ENCODE measurements at places on chromosomes 3 and 15.

- no peak for DNase-seq
Measured at GRCh38 chr3:61839256-61839655, 277.9 kb downstream of the PTPRG start.

DNA sequence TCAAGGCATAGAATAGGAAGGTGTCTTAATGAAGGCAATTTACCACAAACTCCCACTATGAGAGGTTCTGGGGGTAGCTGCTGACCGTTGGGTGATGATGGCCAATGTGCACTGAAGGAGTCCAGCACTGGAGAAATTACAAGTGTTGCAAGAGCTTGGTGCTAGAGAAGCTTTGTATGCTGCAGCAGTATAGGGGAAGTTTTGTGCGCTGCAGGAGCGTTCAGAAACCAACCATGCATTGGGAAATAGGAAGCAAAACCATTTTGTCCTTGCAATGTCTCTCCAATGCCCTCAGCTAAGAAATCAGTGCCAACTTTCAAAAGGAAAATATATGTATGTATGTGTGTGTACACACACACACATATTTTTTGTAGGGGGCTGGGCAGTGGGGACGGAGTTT, 441.6 kb upstream of the NAALADL2 start:
- no peak for DNase-seq

DNA sequence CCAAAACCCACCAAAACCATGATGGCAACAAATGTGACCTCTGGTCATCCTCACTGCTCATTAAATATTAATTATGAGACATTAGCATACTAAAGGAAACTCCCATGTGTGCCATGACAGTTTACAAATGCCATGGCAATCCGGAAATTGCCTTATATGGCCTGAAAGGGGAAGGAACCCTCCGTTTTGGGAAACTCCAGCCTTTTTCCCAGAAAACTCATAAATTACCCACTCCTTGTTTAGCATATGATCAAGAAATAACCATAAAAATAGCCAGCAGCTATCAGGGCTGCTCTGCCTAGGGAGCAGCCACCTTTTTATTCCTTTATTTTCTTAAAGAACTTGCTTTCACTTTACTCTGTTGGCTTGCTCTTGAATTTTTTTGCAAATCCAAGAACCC, 992.7 kb downstream of the NTRK3 start:
- DNase-seq, result no peak

DNA sequence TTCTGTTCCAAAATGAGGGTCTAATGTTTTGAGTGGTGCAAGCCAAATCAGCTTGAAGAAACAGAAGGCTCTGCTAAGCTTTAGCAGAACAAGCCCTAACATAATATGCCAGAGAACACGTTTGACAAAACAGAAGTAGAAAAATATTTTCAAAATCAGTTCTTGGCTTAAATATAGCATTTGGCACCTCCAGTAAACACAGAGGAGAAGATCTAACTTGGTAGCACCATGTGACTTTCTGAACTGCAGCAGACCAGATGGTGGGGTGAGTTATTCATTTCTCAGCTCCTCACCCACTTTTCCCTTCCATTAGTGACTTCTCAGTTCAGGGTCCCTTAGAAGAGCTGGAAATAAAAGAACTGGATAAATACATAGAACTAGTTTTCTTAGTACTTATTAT, 395.8 kb downstream of the MAGI1 start:
- DNase-seq, result no peak

GRCh38 chr15:41407341-41407740, 5.0 kb upstream of the NDUFAF1 start:
- DNase-seq, result no peak

- no peak for DNase-seq
Measured at GRCh38 chr3:167163580-167163979, 216.5 kb downstream of the ZBBX start.

GRCh38 chr3:19662486-19662885, 271.5 kb downstream of the EFHB start:
- no peak for DNase-seq

GRCh38 chr3:124132813-124133212, 140.9 kb upstream of the ROPN1 start:
- DNase-seq, result no peak

GRCh38 chr15:61198722-61199121, 30.4 kb downstream of the RORA start:
- no peak for DNase-seq

DNA sequence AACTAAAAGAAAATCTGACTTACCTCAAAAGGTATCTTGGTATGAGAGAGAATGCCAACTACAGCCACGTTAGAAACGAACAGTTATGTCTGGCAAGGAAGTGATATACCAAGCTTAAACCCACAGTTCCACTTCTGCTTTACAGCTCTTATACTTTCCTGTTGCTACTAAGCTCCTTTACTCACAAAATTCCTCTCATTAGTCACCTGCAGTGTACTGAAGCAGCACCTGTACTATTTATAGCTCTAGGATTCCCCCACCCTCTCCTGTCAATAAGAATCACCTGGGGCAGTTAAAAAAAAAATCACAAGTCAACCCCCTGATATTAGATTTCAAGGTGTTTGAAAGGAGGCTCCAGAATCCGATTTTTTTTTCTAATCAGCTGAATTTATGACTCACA, 2.9 kb upstream of the TMEM266 start:
- no peak for DNase-seq

DNA sequence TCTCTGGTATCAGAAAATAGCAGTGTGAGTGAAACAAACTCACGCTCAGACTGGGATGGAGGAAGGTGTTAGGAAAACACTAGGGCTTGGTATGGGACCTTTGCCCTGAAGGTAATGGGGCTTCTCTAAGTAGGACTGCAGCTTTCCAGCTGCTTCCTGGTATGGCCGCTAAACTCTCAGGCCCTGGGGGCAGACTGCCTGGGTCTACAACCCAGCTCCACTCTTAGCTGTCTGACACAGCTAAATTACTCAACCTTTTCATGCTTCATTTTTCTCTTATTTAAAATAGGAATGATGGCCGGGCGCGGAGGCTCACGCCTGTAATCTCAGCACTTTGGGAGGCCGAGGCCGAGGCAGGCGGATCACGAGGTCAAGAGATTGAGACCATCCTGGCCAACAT, 5.2 kb upstream of the YEATS2 start:
- no peak for DNase-seq

DNA sequence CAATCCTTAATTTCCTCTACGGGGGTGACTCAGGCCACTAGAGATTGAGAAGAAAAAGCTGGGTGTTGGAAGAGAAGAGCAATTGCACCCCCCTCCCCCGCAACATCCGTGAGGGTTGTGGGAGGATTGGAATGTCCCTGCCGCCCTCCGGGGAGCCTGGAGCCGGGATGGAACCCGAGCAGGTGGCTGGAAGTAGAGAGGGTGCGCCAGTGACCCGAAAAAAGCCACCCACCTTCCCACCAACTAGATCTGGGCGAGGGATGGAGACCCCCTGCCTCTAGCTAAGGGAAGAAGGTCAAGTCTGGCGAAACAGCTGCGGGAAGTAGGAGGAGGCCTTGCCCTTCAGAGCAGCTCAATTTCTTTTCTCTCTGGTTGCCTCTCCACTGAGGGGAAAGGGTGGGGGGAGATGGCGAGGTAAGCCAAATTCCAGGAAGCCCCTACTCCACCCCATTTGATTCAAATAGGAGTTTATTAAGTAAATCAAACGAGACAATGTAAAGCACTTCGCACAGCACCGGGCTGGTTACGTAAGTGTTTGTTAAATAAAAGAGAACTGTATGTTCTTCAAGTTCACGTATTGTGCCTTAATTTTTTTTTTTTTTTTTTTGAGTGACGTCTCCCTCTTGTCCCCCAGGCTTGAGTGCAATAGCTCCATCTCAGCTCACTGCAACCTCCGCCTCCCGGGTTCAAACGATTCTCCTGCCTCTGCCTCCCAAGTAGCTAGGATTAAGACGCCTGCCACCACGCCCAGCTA, 1.1 kb upstream of the WWTR1 start:
- DNase-seq, result no peak

DNA sequence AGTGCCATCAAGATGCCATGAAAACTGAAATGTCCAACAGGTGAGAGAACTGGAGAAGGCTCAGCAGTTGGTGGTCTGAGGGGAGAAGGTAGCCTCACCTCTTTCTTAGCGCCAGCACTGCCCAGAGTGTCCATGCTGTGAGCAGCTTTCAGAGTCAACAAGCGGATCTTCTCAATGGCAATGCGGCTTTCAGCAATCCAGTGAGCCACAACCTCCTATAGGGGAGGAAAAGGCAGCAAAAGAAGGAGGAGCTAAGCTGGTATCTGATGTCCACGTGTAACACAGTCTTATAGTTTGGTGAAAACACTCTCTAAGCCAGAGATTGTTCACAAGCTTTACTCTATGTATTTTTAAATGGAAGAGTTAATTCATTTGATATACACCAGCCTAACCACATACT, 36.1 kb upstream of the ACKR4 start:
- no peak for DNase-seq

GRCh38 chr3:57822686-57823085, 66.6 kb downstream of the SLMAP start:
- DNase-seq, result no peak

- no peak for DNase-seq
Measured at GRCh38 chr15:67085237-67085817, 19.9 kb downstream of the SMAD3 start.

GRCh38 chr3:46370839-46371518, at the start of gene CCR5:
CCR5 (plus strand) TSS chr3:46370946; CDS start chr3:46372903, 1,957 bp downstream.
- no peak for DNase-seq

DNA sequence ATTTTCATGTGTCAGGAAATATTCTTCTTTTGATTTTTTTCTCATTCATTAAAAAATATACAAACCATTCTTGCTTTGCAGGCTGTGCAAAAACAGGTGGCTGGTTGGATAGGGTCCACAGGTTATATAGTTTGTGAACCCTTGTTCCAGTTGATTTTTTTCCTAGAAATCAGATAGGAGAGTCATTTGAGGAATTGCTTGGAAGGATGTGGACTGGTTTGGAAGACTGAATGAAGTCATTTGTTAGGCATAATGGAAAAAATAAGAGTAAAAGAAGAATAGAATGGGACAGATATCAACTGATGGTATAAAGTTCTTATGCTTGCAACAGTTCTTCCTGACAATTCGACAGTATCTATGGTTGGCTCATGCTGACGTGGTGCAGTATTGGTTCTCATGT, 189.4 kb downstream of the PTPRG start:
- no peak for DNase-seq

DNA sequence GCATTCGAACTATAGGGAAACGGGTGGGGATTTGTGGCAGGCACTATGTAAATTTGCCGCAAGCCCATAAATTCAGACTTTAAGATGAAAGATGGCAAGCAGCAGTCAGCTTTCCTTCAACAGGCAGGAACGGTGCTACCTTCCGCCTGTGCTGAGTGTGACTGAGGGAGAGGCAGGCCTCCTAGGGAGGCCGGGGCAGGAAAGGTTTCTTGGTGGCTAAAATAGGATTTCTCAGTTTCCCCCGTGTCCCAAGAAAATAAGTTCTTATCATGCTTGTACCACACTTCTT, 12.5 kb downstream of the FLNB start:
- DNase-seq, result no peak
